Naive thymus-derived CD4-positive, alpha-beta T cell (primary cell): ENCODE measurements at places on chromosomes 3 and 15.

DNA sequence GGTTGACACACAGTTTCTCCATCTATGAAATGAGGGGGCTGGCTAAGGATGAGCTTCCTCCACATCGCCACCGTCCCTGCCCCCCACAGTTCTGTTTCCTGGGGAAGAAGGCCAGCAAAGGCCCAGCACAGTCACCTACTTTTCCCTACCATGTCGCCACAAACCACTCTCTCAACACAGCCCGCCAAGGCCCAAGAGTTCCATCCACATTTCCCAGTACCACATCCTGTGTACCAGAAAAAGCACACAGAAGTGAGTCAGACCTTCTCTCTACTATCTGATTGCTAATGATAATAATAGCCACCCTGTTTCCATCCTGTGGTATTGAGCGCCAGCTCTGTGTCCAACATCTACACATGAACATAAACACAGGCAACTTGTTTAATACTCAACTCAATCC lies 30.3 kb upstream of the C15orf39 start:
- no peak overlapping the region for H3K4me3 ChIP-seq
- no peak overlapping the region for H3K27ac ChIP-seq
- H3K36me3 ChIP-seq = no peaks in the 10 kb centered on the region
- no peak for DNase-seq
- no peaks in the 10 kb centered on the region for H3K27me3 ChIP-seq

- H3K27me3 ChIP-seq = no peaks in the 10 kb centered on the region
- H3K4me3 ChIP-seq = no peak overlapping the region
- no peak for DNase-seq
- H3K4me1 ChIP-seq = no peaks in the 10 kb centered on the region
Observed at GRCh38 chr15:38145651-38146111, 107.0 kb upstream of the SPRED1 start.

DNA sequence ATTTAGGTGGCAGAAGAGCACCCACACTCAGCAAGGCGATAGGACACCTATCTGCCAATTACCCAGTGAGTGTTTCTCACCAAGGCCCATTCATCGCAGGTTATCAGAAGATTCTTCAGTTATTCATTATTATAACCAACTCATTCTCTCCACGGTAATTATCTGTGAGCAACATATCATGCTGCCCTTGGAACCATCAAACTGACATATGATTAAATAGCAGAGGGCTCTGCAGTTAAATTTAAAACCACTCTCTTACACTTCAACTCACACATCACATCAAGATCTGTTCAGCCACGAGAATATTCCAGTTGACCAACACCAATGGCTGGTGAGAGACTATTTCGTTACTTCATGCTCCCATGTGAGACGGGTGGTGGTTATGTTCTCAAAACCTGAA lies 489.3 kb downstream of the ERC2 start:
- no peaks in the 10 kb centered on the region for H3K27me3 ChIP-seq
- DNase-seq = no peak
- H3K4me1 ChIP-seq = no peaks in the 10 kb centered on the region
- no peak overlapping the region for H3K27ac ChIP-seq
- H3K36me3 ChIP-seq = no peaks in the 10 kb centered on the region

DNA sequence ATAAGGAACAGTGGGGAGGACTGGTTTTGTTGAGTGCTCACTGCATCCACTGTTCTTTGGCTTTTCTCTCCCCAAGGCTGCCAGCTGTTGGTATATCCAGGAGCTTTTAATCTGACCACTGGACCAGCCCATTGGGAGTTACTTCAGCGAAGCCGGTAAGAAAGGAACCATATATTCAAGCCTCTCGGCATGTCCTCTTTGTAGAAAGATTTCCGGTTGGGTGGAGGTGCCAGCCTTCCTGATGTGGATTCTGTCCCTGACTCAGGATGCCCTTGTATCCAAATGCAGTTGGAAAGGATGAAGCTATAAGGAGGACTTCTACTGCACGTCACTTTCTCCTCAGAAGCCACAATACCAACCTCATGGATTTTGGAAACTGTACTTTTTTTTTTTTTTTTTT lies 14.2 kb downstream of the NIT2 start:
- no peak overlapping the region for H3K27ac ChIP-seq
- H3K36me3 ChIP-seq = peaks cover 7% of the 10 kb centered on the region
- no peaks in the 10 kb centered on the region for H3K27me3 ChIP-seq
- peaks cover 6% of the 10 kb centered on the region for H3K4me1 ChIP-seq

DNA sequence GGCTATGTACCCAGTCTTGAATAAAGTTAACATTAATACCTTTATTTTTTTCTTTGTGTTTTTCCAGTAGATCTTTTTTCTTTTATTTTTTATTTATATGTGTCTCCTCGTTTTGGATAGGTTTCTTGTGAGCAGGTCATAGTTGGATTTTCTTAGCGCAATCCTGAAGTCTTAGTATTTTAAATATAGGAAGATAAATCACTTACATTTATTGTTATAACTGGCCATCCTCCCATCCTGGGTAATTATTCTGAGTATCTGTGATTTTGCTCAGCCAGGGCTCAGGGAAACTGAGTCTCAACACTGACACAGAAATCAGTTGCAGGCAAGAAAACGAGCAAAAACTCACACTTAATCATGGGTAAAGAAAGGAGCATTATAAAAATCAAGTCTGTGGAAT lies 11.6 kb upstream of the SLCO3A1 start:
- H3K27me3 ChIP-seq = no peaks in the 10 kb centered on the region
- no peaks in the 10 kb centered on the region for H3K36me3 ChIP-seq
- no peaks in the 10 kb centered on the region for H3K4me1 ChIP-seq
- no peak for DNase-seq

- no peaks in the 10 kb centered on the region for H3K4me1 ChIP-seq
- no peak overlapping the region for H3K4me3 ChIP-seq
- H3K27ac ChIP-seq = no peak overlapping the region
- no peaks in the 10 kb centered on the region for H3K27me3 ChIP-seq
Observed at GRCh38 chr3:30225021-30225420, 381.4 kb upstream of the TGFBR2 start.

- H3K36me3 ChIP-seq = no peaks in the 10 kb centered on the region
- no peak for DNase-seq
- H3K4me3 ChIP-seq = no peak overlapping the region
- H3K27me3 ChIP-seq = no peaks in the 10 kb centered on the region
Observed at GRCh38 chr15:74200871-74201419, 1.6 kb downstream of the STRA6 start.

DNA sequence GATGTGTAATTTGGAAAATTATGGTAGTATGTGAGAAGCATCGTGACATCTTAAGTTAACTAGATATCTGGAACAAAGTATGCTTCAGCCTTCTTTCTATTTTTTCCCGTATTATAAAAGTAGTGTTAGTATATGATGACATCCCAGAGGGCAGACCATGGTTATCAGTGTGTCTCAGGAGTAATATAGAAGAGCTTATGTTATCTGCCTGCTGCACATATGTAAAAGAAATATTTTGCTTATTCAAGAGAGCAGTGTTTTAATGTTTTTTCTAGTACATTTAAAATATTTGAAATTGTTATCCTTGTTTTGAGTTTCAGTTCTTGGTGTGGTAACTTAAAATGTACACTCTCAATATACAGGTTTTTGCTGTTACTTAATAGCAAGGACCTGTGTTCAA lies 24.1 kb downstream of the PLCL2 start:
- H3K4me3 ChIP-seq = no peak overlapping the region
- H3K27me3 ChIP-seq = no peaks in the 10 kb centered on the region
- no peak for DNase-seq
- no peak overlapping the region for H3K27ac ChIP-seq
- H3K4me1 ChIP-seq = peaks cover 49% of the 10 kb centered on the region
